ENCODE measurements at places on chromosomes 5 and 9.

- no peak for DNase-seq
Observed at GRCh38 chr5:144944936-144945335, 774.3 kb downstream of the KCTD16 start.

GRCh38 chr5:31614151-31615020 is 24.5 kb upstream of the PDZD2 start:
- DNase-seq = no peak

DNA sequence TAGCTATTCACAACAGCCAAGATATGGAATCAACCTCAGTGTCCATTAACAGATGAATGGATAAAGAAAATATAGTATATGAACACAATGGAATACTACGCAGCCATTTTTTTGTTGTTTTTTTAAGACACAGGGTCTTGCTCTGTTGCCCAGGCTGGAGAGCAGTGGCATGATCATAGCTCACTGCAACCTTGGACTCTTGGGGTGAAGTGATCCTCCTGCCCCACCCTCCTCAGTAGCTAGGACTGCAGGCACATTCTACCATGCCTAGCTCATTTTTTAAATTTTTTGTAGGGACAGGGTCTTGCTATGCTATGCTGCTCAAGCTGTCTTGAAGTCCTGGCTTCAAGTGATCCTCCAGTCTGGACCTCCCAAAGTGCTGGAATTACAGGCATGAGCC is 38.5 kb downstream of the CERT1 start:
- DNase-seq = no peak

DNA sequence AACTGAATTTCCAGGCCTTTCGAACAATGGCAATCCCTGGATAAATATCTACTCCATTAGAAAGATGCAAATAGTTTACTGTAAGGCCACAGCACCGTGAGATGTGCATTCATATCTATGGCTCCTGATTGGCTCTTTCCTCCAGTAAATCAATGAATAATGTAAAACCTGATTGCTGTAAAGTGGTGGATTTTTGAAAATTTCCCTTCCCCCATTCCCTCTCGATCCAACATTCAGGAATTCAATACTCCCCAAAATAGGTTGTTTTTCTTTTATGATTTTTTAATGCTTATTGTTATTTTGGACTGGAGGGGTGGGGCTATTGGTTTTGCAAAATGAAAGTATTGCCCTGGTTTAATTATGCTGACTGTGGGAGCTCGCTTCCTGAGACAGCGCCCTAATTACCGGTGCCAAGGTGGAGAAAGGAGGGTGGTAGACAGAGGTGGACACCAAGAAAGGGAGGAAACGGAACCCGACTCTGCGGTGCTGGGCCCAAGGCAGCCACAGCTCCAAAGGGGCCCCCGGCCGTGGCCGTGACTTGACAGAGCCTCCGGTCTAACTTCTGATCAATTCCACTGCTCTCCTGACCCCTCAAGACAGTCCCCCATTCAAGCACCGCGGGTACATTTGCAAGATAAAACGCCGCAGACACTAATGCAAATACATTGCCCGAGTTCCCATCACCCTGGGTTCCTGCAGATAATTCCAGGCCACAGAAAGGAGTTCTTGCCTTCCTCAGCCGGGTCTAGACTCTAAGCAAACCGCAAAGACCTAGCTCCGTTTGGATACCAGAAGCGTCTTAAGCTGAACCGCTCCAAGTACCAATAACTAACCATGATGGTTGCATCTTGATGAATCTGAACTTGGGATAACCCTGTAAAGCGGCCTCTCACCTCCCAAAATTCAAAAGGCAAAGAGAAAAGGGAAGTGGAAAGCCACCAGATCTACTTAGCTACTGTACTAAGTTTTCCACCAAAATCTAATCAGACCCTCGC is 211.2 kb downstream of the MEF2C start:
- DNase-seq = no peak

DNA sequence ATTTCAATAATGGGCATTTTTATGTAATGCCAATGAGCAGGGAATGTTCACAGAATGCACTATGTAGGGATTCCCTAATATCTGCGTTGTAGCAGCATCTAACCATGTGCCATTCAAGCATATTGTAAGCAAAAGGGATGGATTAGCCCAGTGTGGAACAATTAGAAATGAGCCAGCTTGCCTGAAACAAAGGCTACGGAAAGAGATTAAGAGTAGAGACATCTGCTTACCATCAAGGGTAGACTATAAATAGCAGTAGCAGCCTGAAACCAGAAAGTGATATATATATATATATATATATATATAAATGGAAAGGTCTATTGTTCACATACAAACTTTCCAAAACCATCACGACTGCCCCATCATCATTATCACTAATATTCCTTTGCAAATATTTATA is 31.9 kb upstream of the CEP120 start:
- DNase-seq = no peak

- no peak for DNase-seq
Observed at GRCh38 chr9:82406456-82407085, 418.0 kb downstream of the SPATA31D1 start.

- no peak for DNase-seq
Observed at GRCh38 chr9:110755179-110755578, 86.6 kb downstream of the MUSK start.

All from stimulated activated CD8-positive, alpha-beta memory T cell treated with anti-CD3 and anti-CD28 coated beads, Interleukin-4, amount 100 ng/mL, for 1 hour (primary cell).